ENCODE measurements at places on chromosomes 7 and 10.

GRCh38 chr7:93238748-93239147 is 6.6 kb downstream of the VPS50 start:
- no peak for DNase-seq

DNA sequence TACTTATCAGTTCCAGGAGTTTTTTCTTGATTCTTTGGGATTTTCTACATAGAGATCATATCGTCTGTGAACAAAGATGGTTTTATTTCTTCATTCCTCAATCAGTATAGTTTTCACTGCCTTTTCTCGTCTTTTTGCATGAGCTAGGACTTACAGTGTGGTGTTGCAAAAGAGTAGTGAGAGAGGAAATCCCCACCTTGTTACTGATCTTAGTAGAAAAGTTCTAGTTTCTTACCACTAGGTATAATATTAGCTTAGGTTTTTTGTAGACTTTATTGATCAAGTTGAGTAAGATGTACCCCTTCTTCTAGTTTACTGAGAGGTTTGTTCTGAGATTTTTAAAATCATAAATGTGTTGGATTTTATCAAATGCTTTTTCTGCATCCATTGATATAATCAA is 123.3 kb downstream of the TMEM26 start:
- DNase-seq: no peak

GRCh38 chr10:949446-949845 is 17.9 kb upstream of the LARP4B start:
- DNase-seq: no peak

DNA sequence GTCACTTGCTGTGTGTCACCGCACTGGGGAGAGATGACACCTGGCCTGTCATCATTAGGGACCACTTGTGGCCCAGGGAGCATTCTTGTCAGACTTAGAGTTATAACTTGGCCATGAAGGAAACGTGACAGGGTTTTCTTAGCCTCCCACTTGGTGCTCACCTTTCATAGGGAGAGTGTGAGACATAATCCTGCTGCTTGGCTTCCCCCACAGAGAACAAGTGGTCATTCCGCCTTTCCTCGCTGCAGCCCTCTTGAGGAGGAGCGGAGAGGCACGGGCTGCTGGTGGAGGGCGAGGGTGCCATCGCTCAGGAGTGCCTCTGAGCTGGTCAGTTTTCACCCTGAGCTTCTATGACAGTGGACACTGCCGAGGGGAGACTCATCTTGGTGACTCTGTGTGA is 125.0 kb upstream of the GJD4 start:
- DNase-seq: no peak

DNA sequence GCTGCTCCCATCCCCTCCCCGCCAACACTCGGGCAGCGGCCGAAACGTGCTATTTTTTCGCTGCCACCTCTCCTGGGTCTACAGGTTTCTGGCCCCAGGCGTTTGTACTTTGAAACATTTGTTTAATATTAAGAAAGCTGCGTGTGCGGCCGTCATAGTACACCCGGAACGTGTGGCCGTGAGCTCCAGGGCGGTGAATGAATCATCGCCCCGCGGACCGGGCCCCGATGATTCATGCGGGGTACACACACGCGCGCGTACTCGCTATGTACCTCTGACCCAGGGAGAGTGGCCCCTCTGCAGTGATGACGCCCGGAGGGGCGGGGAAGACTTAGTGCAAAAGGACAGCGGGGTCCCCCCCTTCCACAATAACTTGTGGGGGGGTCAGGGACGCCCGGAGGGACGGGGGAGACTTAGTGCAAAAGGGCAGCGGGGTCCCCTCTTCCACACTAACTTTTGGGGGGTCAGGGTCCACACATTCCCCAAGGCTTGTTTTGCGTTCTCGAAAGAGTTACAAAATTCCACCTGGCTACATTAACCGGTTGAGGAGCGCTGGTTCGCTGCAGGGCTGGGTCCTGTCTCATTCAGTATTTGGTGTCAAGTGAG is 56.5 kb upstream of the PCGF5 start:
- DNase-seq: peak; percentile 25

DNA sequence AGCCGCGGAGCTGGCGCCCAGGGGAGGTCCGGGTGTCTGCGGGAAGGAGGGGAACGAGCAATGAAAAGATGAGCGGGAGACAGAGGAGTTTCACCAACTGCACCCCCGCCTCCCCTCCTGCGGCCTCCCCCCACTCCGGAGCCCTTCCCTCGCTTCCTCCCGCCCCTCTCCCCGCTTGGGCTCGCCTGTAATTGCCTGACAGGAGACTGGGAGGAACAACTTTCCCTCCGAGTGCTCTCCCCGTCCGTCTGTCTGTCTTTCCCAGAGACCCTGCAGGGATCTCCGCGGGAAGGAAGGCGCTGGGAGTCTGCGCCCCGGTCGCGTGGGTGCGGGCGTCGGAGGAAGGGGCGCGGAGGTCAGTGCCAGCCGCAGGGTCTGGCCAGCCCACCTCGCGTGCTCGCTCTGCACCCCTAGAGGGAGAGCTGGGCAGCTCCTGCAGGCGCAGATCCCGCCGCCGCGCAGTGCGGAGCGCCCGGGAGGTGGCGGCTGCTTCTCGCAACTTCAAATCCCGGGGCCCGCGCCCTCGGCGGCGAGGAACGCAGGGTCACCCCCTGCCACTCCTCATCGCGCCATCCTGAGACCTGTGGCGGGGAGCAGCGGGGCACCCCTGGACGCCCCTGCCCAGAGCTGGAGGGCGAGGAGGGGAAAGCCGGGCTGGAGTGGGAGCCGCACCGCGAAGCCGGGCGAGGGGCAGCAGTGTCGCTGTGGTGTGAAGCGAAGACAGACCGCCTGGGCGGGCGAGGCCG is 511 bp upstream of the NRP1 start:
- no peak for DNase-seq

- DNase-seq: no peak
Observed at GRCh38 chr7:112112822-112113255, 93.4 kb downstream of the DOCK4 start.

DNA sequence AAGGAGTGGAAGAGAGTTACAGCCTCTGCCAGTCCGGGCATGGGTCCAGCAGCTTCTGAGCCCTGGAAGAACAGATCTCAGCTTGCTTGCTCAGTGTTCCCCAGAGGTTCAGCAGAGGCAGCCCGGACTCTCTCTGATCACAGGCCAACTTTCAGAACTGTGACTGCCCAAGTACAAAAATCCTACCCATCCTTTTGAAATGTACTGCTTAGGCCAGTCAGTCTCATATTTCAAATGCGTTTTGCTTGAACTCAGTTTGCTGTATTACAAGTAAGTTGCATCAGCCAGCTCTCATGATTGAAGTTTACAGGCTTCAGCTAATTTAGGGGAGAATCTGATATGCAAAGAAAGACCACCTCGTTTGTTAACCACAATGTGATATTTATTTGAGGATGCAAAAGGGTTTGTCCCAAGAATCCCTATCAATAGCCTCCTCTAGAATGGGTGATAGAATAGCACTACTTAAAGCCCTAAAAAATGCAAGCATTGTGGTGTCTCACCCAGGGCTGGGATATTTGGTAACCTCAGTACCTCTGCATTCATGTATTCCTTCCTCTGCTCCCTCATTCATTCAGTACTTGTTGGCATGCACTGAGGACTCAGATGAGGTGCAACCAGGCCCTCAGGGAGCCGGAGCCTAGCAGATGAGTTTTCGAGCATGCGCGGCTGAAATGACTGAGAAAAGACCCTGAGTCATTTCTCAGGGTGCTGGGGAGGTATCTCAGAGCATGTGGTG is 7.0 kb downstream of the AIMP2 start:
- DNase-seq: no peak

- DNase-seq: no peak
Observed at GRCh38 chr10:8577686-8578085, 523.2 kb downstream of the GATA3 start.

DNA sequence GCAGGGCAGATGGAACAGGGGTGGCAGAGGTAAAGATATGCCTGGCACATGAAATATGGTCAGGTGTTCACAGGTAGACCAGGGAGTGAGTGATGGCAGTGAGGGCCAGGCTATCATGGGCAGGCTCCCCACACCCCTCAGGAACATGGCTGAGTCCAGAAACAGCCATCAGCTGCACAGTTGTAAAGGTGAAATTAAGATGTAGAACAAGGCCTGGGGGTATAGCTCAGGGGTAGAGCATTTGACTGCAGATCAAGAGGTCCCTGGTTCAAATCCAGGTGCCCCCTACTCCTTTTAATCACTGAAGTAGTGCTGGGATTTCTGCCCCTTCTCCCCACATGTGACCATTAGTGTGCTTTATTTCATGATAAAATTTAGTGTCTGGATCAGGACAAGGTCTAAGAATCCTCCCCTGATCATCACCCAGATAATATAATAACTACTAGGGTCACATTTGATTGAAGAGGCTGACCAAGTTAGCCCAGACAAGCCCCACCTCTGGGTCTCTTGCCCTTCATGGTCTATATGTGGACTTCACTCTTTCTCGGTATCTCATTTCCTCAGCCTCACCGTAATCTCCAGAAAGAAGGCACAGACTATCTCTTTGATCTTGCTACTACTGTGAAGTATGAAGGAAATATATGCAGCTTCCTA is 69.0 kb downstream of the ZNF783 start:
- no peak for DNase-seq

GRCh38 chr10:107011105-107011504 is 153.4 kb downstream of the SORCS1 start:
- DNase-seq: no peak

GRCh38 chr10:33270971-33271370 is 63.5 kb downstream of the NRP1 start:
- DNase-seq: no peak

DNA sequence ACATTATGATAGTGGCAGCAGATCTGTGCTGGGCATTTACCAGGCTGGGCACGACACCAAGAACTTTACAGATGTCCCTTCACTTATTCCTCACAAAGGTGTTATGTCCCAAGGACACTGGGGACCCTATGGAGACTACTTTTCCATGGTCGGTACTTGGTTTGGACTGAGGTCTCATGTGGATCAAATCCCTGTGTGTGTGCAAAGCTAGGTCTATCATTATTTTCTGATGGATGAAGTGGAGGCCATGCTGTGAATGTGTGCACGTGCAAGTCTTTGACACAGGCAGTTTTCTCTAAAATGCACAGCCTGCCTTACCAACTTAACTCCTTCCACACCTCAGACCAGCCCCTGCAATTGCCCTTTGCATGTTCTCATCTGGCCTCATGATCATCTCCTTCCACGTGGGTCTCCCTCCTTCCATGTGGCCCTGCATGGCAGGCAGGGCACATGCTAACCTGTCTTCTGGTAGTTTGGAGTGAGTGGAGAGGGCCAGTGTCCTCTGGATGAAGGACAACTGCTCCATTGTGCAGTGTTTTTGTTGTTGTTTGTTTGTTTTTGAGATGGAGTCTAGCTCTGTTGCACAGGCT is 16.0 kb upstream of the ZNF273 start:
- no peak for DNase-seq

GRCh38 chr10:132816718-132817117 is 30.8 kb upstream of the NKX6-2 start:
- no peak for DNase-seq

Data from stimulated activated CD4-positive, alpha-beta T cell treated with anti-CD3 and anti-CD28 coated beads, Interleukin-1b, Interleukin-23, amount 100 ng/mL, for 1 hour (primary cell).